Trophoblast cell (in vitro differentiated cells and primary cell): ENCODE measurements at places on chromosomes 3 and 15.

GRCh38 chr3:196268284-196269163, 19.0 kb downstream of the PCYT1A start:
- no peak for DNase-seq

DNA sequence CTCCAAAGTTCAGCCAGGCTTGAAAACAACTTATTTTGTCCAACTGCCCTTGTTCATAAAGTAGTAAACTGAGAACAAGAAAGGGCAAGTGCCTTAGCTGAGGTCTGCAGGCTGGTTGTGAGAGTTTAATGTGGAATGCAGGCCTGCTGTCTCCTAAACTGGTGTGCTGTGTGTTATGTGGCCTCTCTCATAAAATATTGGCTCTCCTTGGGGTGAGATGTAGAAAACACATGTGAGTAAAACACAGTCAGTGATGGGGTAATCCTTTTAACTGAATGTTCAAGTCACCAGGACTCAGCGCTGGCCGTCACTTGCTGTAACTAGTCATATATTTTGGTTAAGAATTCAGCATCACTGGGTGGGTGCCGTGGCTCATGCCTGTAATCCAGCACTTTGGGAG, 7.1 kb upstream of the ST6GAL1 start:
- no peak for DNase-seq

- DNase-seq, result peak; percentile 35
These were observed 13.5 kb upstream of the ZFYVE19 start for GRCh38 chr15:40793216-40793989.

- DNase-seq, result peak; percentile 72
These were observed at the start of gene CLN6 for GRCh38 chr15:68229386-68230156. TSS of gene CLN6 (minus strand) at chr15:68229728. CDS start at chr15:68229584, 144 bp downstream.

- DNase-seq, result no peak
These were observed 525.3 kb upstream of the ZNF717 start for GRCh38 chr3:76310667-76311066.

DNA sequence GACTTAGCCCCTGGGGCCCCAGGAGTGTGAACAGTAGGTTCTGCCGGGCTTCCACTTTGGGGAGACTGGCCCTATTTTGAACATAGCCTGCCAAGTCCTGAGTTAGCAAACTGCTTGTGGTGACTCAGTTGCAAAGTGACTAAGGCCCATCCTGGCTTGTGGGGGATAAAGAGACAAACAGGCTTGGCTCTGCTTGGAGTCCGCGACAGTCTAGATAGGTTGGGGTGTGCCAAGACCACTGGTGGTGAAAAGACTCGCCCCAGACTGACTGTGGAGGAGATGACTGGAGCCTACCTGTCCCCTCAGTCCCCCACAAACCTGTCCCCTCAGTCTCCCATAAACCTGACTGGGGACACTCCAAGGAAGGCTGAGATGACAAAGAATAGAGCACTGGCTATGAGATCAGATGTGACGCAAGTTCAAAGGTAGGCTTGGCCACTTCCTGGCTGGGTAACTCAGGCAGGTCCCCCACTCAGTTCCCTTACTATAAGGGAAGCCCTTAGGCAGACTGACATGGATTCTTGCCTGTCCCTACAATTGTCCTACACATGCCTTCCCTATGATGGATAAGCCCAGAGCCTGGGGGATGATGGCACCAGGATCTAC, 4.3 kb downstream of the DNASE1L3 start:
- peak; percentile 96 for DNase-seq

DNA sequence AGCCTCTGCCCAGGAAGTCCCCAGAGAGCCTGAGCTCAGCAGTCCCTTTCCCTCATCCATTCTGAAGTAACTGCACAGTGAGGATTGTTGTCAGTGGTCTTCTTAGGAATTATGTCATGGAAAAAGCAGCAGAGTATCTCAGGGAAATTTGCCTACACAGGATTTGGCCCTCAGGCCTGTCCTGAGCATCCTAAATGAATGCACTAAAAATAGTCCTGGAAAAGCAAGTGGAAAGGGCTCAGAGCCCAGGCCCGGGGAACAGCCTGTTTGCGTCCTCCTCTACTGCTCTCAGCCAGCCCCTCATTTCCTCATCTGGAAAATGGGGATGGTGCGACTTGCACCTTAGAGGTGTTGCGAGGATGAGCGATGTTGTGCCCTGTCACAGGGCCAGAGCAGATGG, 21.6 kb downstream of the LYSMD4 start:
- no peak for DNase-seq

GRCh38 chr3:99236576-99236975, 335.1 kb upstream of the DCBLD2 start:
- DNase-seq, result no peak

DNA sequence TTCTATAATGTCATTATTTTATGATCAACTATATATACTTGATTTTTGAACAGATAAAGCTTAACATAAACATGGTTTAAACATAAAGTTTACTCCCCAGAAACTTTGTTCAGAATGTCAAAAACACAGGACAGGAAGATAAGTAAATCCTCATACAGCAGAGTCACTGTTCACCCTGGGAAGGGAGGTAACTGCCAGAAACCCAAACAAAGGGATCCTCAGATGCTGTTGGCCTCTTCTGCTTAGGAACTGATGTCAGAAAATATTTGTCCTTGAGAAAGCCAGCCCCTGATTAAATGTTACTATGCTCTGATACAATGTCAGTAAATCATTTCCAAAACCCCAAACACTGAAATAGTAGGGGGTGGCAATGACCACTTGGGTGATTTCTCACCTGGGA, 185.3 kb downstream of the TJP1 start:
- no peak for DNase-seq

- DNase-seq, result peak; percentile 17
These were observed 1.9 kb downstream of the ADAMTS9 start for GRCh38 chr3:64685800-64686445.

GRCh38 chr3:60877188-60877587, 374.1 kb downstream of the FHIT start:
- DNase-seq, result no peak

- DNase-seq, result no peak
These were observed 289.7 kb downstream of the RPLP1 start for GRCh38 chr15:69742361-69742760.

- DNase-seq, result no peak
These were observed 7.1 kb upstream of the FBN1 start for GRCh38 chr15:48652510-48653076.

DNA sequence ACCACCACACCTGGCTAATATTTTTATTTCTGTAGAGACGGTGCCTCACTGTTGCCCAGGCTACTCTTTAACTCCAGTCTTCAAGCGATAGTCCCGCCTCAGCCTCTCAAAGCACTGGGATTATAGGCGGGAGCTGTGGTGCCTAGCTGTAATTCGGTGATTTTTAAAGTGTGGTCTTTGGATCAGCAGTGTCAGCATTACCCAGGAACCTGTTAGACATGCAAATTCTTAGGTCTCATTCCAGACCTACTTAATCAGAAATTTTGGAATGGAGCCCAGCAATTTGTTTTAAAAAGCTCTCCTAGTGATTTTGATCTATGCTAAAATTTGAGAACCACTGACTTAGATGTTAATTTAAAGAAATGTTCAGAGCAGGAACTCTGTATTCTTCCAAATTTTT, 51.9 kb downstream of the GOLM2 start:
- peak; percentile 3 for DNase-seq
